ENCODE measurements at places on chromosomes 4 and X.

GRCh38 chr4:105148356-105148755, 1.7 kb downstream of the TET2 start:
- DNase-seq, result no peak

GRCh38 chrX:6904156-6904555, 243.4 kb upstream of the STS start:
- DNase-seq, result no peak

GRCh38 chr4:39330353-39330752, 35.8 kb downstream of the RFC1 start:
- DNase-seq, result no peak

GRCh38 chrX:118780509-118780908, 43.1 kb upstream of the ZCCHC12 start:
- DNase-seq, result no peak

GRCh38 chr4:3368841-3369760, 72.7 kb upstream of the HGFAC start:
- DNase-seq, result no peak

- DNase-seq, result no peak
Observed at GRCh38 chr4:152258391-152258790, 277.5 kb downstream of the FBXW7 start.

DNA sequence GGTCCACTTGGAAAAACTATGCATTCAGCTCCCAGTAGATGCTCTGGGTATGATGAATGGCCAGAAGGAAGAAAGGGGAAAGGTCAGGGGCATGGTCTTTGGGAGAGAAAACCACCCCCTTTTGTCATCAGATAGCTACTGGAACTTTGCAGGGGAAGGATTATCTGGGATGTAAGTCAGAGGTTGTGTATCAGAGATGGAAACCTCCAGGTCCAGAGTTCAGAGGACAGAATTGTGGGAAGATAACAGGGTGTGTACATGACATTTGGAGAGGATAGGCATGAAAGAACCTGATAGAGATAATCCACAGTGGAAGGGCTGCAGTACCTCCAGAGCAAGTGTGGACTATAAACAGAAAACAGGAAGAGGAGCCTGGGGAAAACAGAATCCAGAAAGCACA, 262.7 kb downstream of the SPRY1 start:
- no peak for DNase-seq

DNA sequence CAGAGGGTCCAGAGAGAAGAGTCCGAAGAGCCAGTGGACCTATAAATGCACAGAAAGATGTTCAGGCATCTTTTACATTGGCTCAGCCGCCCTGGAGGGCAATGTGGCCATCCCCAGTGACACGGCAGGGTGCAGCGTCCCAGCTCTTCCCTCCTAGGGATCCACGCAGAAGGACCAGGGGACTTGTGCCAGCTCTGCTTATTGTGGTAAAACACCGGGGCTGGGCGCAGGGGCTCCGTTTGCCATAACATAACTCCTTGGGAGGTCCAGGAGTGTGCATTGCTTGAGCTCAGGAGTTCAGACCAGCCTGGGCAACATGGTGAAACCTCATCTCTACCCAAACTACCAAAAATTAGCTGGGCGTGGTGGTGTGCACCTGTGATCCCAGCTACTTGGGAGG, 70.2 kb downstream of the CPZ start:
- no peak for DNase-seq

DNA sequence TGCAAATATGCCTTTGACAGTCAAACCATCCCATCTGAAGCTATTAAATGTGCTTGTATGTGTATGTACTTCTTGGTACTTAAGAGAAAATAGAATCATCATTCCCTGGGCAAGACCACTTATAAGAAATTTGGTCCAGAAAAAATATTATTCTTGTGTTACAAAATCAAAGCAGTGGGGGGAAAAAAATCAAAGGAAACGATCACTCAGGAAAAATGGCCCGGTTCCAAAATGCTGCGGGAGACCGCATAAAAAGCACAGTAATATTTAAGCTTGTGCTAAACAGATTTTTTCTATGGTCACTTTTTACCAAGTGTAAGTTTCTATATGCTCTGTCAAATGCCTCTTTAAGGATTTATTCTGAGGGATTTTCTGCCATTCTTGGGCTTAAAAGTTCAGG, 36.1 kb downstream of the RAI2 start:
- no peak for DNase-seq

- no peak for DNase-seq
Observed at GRCh38 chrX:136142592-136142991, 4.7 kb upstream of the FHL1 start.

DNA sequence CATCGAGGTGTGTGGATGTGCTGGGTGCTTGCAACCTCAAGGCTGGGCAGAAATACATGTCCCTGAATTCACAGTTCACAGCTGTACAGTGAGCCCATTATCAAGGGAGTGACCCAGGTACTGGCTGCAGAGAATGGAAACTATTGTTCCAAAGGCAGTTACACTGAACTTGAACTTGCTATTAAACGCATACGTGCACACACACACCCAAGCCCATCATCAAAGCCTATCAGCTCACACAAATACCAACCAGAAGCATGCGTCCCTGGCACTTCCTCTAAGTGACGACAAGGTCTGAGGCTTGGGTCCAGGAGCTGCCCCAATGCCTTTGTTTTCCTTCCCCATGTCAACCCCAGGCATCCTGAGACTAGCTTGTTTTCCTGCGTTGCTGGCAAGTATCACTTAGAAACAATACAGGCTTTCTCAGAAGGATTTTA, 88.6 kb downstream of the IRF2 start:
- DNase-seq, result no peak

GRCh38 chrX:69152417-69152841, 12.8 kb downstream of the PJA1 start:
- no peak for DNase-seq

DNA sequence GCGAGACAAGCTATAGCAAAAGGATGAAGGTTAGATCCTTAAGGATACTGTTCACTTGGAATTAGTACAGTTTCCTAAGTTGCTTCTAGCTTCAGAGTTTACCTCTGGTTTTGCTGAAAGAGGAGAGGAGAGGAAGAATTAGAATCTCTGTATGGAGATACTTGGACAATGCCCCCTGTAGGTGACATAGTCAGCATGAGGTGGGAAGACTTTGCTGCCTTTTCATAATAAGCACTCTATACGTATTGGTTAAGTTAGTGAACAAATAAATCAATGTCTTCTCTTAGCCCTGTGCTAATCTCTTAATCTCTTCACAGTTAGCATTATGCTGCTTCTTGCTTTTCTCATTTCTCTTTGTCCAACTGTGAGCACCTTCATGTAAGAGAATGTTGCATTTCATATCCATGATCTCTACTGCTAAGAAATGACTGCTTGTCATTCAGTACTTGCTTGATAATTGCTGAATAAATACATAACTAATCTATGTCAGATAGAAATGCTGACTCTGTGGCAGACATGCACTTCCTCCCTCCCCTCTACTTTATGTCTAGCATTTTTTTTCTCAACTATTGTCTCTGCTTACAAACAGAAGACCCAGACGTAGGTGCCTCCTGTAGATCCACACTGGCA, 527.2 kb downstream of the GBA3 start:
- DNase-seq, result no peak

- DNase-seq, result no peak
Observed at GRCh38 chr4:104967034-104967401, 179.7 kb upstream of the TET2 start.

- no peak for DNase-seq
Observed at GRCh38 chr4:169092889-169093522, 83.0 kb upstream of the CBR4 start.

DNA sequence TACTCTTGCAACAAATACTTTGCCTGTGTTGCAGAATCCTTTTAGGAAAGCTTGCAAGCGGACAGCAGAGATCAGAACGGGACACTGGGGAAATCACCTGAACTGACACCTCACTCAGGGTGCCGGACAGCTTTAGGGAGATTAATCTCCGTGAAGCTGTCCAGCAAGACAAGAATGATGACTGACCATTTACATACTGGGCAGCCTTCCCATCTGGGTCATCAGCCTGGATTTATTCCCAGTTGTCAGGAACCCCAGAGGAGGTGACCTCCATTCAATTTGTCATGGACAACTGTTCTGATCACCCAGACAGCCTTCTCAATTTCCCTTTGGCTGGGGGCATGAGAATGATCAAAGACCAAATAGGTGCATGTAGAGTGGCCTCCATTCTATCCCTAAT, 93.0 kb upstream of the EGFL6 start:
- DNase-seq, result no peak

DNA sequence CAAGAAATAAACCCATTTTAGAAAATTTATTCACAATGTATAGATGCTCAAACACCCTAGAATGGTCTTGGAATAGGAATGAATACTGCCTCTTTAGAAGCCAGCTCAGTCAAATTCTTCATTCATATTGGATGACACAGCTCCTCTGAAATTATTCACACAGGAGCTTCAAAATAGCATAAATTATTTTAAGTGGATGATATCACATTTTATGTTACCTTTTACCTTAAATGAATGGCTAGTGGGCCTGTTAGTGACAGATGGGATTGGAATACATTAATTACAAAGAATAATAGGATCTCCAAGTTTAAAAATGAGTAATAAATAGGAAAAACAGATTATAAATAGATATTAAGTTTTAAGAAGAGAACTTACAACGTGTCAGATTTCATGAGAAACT, 184.4 kb downstream of the GABRB1 start:
- no peak for DNase-seq

GRCh38 chrX:118464501-118464900, 31.1 kb upstream of the DOCK11 start:
- no peak for DNase-seq

GRCh38 chr4:172808196-172808595, 360.4 kb upstream of the GALNT7 start:
- no peak for DNase-seq

DNA sequence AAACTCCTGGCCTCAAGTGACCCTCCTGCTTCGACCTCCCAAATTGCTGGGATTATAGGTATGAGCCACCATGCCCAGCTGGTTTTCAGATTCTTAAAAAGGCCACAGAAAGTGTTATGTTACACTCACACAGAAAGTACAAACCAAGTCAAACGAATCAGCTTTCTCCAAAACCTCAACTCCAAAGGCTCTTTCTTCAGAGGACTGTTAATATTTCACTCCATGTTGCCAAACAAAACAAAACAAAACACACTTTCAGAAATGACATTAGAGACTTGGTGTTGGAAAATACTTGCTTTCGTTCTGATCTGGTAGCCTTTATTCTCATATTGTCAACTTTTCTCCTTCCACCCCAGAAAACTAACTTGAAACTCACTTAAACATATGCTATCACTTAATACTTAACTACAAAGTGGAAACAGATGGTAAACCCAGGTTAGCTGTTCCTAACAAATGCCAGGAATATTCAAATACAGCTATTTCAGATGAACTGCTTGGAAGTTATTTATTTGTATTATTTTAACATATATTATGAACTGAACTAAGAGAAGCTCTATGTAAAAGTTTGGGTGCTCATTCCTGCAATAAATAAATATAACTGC, 34.7 kb downstream of the RLIM start:
- no peak for DNase-seq

- no peak for DNase-seq
Observed at GRCh38 chr4:22301253-22301652, 214.6 kb downstream of the ADGRA3 start.

- DNase-seq, result no peak
Observed at GRCh38 chrX:109857584-109858228, 124.6 kb upstream of the ACSL4 start.

- no peak for DNase-seq
Observed at GRCh38 chr4:162229670-162230069, 65.9 kb upstream of the FSTL5 start.

DNA sequence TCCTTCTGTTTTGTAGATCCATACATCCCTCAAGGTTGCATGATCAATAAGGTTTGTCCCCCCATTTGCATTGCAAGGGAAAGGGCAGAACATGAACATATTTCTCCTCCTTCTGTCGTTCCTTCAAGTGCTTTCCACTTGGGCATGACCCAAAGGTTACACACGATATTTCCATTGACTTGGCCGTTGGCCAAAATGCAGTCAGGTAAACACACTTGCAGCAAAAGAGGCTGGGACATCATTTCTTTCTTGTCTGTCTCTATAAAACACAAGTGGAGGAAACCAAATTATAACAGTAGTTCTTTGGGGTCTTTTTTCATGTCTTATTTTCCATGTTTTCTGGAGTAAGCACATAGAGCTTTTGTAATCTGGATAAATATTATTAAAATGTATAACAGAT, 156.1 kb downstream of the FRAS1 start:
- no peak for DNase-seq

DNA sequence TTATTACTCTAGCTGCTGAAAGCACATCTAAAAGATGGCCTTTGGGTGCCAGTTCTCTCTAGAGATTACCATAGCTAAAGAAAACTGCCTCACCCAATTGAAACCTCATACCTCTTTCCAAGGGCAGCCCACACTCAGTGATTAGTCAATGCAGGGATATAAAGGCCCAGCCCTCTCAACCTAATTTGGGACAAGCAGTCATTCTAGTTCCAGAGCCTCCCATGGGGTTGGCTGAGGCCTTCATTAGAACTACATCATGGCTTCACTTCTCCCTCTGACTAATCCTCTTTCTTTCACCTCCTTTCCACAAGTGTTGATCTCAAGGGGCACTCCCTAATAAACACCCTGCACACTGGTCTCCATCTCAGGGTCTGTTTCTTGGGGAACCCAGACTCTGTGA, 38.5 kb upstream of the C1GALT1C1 start:
- no peak for DNase-seq

GRCh38 chr4:184636144-184636543, 13.1 kb downstream of the CASP3 start:
- no peak for DNase-seq

- DNase-seq, result no peak
Observed at GRCh38 chrX:1610166-1610565, 4.7 kb upstream of the ASMT start.

- DNase-seq, result no peak
Observed at GRCh38 chr4:30182786-30183185, 537.4 kb upstream of the PCDH7 start.

GRCh38 chr4:97453186-97453585, 690.1 kb downstream of the STPG2 start:
- no peak for DNase-seq

- DNase-seq, result no peak
Observed at GRCh38 chr4:108227923-108228322, 59.2 kb upstream of the LEF1 start.

- no peak for DNase-seq
Observed at GRCh38 chr4:128350449-128351045, 62.9 kb upstream of the PGRMC2 start.

GRCh38 chrX:132712350-132712749, 223.5 kb upstream of the MBNL3 start:
- no peak for DNase-seq

DNA sequence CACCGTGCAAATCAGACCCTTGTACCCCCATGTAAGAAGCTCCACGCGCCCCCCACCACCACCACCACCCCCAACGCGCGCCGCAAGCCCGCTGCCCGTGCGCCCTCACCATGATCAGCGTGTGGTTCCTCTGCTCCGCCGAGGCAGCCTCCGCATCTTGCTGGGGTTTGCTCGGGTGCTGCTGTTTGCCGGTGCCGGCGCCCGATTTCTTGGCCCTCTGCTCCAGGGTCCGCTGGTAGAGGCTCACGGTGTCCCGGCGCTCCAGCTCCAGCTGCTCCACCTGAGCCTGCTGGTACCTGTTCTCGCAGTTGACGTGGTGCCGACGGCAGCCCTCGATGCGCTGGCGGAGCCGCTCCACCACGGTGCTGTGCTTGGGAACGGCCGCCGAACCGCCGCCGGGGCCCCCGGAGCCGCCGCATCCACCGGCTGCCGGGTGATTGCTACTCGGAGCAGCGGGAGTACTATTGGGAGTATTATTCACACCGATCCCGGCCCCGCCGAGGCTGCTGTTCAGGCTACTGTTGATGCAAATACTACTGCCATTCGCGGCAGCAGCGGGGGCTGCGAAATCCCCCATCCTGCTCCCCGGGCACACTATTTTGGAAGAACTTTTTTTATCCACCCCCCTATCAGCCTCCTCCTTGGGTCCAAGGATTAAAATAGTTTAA, 1.1 kb downstream of the MAML3 start:
- no peak for DNase-seq

Measured in NCI-H1930 (cell line).